ENCODE measurements at places on chromosomes 11 and 22. TPM values are rescaled to one million over a fixed set of nuclear protein-coding genes. Genes with fewer than 3 reads are reported as not detected.
A peak's percentile ranks its signal among the peaks of the same experiment; 100 is the strongest.

- peaks cover 20% of the 10 kb centered on the region for H3K36me3 ChIP-seq
- H3K27me3 ChIP-seq: no peaks in the 10 kb centered on the region
- no peak overlapping the region for H3K27ac ChIP-seq
- no peak for DNase-seq
- no peak overlapping the region for H3K4me3 ChIP-seq
- peaks cover 62% of the 10 kb centered on the region for H3K4me1 ChIP-seq
Measured at GRCh38 chr11:34064291-34064690, 12.8 kb downstream of the CAPRIN1 start.

DNA sequence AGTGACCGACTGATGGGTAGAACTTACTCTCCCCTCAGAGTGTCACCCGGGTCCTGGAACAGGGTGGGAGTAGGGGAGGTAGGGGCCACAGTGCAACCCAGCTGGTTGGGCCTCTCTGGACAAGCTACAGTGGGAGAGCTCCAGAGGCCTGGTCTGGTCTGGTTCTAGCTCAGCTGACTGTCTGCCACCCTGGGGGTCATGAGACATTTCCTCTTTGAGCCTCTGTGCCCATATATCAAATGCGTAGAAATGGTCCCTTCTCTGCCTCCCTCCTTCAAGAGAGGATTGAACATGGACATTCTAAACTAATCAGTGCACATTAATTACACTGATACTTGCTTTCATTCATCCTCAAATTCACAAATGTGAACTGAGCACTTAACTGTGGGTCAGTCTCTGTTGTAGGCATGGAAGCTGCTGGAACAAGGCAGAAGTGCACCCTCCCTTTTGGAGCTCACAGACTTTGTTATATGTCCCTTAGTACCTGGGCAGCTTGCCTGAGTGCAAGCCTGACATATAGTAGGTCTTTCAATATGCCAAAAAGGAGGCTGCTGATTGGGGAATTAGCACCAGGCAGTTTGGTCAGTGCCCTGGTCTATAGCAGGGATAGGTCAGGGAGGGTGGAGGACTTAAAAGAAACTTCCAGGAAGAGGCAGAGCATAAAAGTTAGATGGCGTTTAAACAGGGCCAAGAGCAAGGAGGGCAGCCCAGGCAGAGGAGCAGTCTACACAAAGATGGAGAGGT is 25.7 kb downstream of the ARHGEF17 start:
- H3K27me3 ChIP-seq: no peaks in the 10 kb centered on the region
- H3K4me3 ChIP-seq: no peak overlapping the region
- H3K36me3 ChIP-seq: no peaks in the 10 kb centered on the region
- H3K4me1 ChIP-seq: no peaks in the 10 kb centered on the region
- no peak for DNase-seq

DNA sequence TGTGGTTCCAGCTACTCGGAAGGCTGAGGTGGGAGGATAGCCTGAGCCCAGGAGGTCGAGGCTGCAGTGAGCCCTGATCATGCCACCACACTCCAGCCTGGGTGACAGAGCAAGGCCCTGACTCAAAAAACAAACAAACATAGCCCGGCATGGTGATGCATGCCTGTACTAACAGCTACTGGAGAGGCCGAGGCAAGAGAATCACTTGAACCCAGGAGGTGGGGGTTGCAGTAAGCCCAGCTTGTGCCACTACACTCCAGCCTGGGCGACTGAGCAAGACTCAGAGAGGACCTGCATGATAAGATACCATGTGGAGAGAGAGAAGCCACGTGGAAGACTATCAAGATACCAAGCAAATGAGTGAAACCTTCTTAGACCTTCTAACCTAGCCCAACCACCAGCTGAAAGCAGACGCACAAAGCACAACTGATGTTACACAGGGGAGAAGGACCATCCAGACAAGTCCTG is 36.1 kb downstream of the AMBRA1 start:
- peaks cover 66% of the 10 kb centered on the region for H3K4me1 ChIP-seq
- no peak overlapping the region for H3K27ac ChIP-seq
- no peak overlapping the region for H3K4me3 ChIP-seq
- H3K27me3 ChIP-seq: no peaks in the 10 kb centered on the region

GRCh38 chr22:47617186-47617585 is 854.7 kb downstream of the TBC1D22A start:
- no peaks in the 10 kb centered on the region for H3K36me3 ChIP-seq
- no peak overlapping the region for H3K4me3 ChIP-seq
- peaks cover 1% of the 10 kb centered on the region for H3K27me3 ChIP-seq
- no peaks in the 10 kb centered on the region for H3K4me1 ChIP-seq

- peak overlapping the region; percentile 65 for H3K27ac ChIP-seq
- peak; percentile 53 for DNase-seq
- H3K27me3 ChIP-seq: peaks cover 2% of the 10 kb centered on the region
- H3K4me1 ChIP-seq: peaks cover 23% of the 10 kb centered on the region
- H3K4me3 ChIP-seq: peak overlapping the region; percentile 81
Measured at GRCh38 chr22:28442711-28443525, 236.7 kb downstream of the TTC28 start.

- H3K27ac ChIP-seq: no peak overlapping the region
- peaks cover 4% of the 10 kb centered on the region for H3K36me3 ChIP-seq
- no peaks in the 10 kb centered on the region for H3K27me3 ChIP-seq
- DNase-seq: no peak
Measured at GRCh38 chr11:102302241-102302640, 15.0 kb upstream of the BIRC3 start.

DNA sequence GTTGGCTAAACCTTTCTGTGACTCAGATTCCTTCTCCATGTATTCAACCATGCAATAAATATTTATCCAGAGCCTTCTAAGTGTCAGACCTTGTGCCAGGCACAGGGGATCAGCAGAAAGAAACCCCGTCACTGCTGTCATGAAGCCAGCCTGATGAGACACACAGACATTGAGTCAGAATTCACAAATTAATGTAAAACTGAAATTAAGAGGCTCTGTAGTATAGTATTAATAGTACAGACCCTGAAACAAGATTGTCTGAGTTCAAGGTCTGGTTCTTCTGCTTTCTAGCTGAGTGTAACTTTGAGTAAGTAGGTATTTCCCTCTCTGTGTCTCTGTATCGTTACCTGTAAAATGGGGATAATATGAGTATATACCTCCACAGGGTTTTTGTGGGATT is 46.9 kb downstream of the ME3 start:
- H3K4me1 ChIP-seq: no peaks in the 10 kb centered on the region
- no peaks in the 10 kb centered on the region for H3K27me3 ChIP-seq
- H3K36me3 ChIP-seq: peaks cover 4% of the 10 kb centered on the region
- H3K27ac ChIP-seq: no peak overlapping the region

- H3K4me3 ChIP-seq: no peak overlapping the region
- no peak overlapping the region for H3K27ac ChIP-seq
- no peaks in the 10 kb centered on the region for H3K4me1 ChIP-seq
- H3K27me3 ChIP-seq: peaks cover 16% of the 10 kb centered on the region
- H3K36me3 ChIP-seq: no peaks in the 10 kb centered on the region
Measured at GRCh38 chr11:8327761-8328192, 64.1 kb upstream of the LMO1 start.

DNA sequence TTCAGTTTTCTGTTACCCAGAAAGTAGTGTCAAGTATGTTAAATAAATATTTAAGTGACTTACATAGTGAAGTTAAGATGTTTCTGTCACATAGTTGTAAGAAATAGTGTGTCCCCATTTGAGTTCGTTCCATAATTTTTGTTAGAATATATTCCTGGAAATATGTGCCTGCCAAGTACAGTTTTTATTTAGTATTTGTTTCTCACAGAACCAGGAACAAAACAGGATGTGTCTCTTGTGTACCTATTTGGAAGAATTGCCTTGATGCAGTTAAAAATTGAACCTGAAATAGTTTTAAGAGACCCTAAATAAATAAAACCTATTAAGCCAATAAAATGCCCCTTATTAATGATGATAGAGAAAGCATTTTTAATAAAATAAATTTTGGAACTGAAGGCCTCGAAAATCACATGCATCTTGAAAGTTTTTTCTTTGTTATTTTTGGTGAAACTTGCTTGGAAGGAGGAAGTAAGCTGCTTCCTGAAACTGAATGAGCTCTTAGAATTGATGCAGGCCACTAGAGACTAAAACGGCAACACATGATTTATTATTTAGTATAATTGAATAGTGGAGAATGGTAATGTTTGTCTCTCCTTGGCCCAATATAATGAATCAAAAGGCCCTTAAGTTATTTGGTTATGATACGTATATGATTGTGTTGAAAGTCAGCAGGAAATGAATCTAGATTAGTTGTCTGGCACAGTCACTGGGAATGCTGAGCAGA is 55.9 kb downstream of the SWAP70 start:
- DNase-seq: no peak
- H3K4me3 ChIP-seq: no peak overlapping the region
- peaks cover 27% of the 10 kb centered on the region for H3K4me1 ChIP-seq
- peaks cover 3% of the 10 kb centered on the region for H3K36me3 ChIP-seq
- no peaks in the 10 kb centered on the region for H3K27me3 ChIP-seq

GRCh38 chr11:124977006-124977405 is 23.0 kb downstream of the CCDC15 start:
- no peaks in the 10 kb centered on the region for H3K27me3 ChIP-seq
- no peak overlapping the region for H3K27ac ChIP-seq
- DNase-seq: no peak
- H3K4me1 ChIP-seq: no peaks in the 10 kb centered on the region
- no peak overlapping the region for H3K4me3 ChIP-seq

DNA sequence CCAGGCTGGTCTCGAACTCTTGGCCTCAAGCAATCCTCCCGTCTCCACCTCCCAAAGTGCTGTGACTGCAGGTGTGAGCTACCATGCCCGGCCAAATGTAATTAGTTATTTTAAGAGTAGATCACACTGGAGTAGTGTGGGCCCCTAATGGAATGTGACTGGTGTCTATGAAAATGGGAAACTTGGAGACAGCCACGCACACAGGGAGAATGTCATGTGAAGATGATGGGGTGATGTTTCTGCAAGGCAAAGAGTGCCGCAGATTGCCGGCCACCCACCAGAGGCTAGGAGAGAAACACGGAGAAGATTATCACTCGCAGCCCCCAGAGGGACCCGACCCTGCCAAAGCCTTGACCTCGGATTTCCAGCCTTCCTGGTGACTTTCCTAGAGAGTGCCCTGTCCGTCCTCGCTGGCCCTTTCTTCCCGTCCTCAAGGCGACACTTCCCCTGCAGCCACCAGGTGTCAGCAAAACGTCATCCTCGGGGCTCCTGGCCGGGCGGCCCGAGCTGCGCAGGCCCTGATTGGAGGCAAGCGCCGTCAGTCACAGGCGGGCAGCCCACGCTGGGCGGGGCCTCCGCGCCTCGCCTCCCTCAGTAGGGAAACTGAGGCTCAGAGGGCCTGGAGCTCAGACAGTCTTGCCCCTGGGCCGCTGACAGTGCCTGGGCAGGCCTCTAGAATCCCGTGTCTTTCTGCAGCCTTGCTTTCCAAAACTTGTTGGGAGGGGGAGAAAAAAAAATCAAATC is 16.3 kb downstream of the CRYBB2 start:
- DNase-seq: peak; percentile 86
- peaks cover 40% of the 10 kb centered on the region for H3K27me3 ChIP-seq
- H3K36me3 ChIP-seq: no peaks in the 10 kb centered on the region
- H3K27ac ChIP-seq: no peak overlapping the region
- no peak overlapping the region for H3K4me3 ChIP-seq

DNA sequence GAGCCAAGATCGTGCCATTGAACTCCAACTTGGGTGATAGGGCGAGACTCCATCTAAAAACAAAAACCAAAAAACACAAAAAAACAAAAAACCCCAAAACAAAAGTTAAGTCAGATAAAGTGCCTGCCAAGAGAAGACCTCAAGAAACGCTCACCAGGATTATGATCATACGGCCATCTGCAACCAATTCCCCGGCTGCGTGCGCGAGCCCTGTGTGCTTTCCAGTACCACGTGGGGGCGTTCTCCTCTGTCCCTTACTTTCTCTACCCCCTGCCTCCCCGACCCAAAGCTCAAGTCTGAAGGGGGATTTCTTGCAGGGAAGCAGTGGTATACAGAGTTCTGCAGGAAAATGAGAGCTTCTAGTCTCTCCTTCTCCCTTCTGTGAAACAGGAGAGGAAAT is 10.5 kb upstream of the RPS19BP1 start:
- no peak overlapping the region for H3K27ac ChIP-seq
- no peaks in the 10 kb centered on the region for H3K36me3 ChIP-seq
- peak; percentile 59 for DNase-seq
- no peak overlapping the region for H3K4me3 ChIP-seq

DNA sequence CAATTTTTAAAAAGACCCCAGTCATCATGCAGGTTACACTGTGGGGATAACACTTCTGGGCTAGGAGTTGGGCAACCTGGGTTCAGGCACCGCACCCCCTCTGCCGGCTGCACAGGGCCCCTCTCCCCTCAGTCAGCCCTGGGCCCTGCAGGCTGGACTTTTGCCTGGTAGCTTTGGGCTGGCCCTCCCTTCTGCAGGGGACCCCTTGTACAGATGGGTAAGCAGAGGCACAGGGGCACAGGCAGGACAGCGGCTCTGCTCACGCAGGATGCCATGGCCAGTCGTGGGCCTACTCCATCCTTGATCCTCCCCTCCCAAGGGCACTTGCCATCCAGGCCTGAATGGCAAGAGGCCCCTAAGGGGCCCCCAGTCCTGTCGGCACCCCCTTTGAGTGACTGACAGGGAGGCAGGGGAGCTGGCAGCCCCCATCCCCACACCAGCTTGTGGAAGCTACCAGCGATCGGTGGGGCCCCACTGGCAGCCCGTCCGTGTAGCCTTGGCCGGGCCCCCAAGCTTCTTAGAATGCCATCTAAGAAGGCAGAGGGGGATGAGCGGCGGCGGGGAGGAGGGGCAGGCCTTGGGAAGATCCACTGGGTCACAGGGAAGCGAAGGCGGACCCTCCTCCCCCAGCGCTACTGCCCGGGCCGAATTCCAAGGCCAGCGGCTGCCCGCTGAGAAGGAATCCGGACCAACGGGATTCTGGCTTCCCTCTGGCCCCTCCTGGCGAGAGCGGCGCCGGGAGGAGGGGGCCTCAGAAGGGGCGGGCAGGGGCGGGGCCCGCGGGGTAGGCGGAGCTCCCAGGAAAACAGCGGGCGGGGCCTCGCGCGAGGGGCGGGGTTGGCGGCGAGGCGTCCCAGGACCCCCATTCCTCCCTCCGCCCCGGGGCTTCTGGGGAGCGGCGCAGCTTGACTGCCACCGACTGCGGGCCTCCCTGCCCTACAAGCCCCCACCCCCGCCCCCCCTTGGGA is 6.8 kb upstream of the CHKA start:
- H3K27me3 ChIP-seq: peaks cover 14% of the 10 kb centered on the region
- H3K27ac ChIP-seq: no peak overlapping the region
- H3K4me3 ChIP-seq: no peak overlapping the region
- H3K36me3 ChIP-seq: peaks cover 8% of the 10 kb centered on the region
- no peak for DNase-seq

The OR2AG2 gene
- total RNA-seq: not detected

The C11orf87 gene
- total RNA-seq: not detected

The ACTN3 gene
- not detected for total RNA-seq

The DEUP1 gene
- total RNA-seq: not detected

The OR8D1 gene
- total RNA-seq: not detected

The MN1 gene
- total RNA-seq: 0.12 TPM

The CD248 gene
- 0.26 TPM for total RNA-seq
